ENCODE measurements at places on chromosomes 2 and 18. TPM values are rescaled to one million over a fixed set of nuclear protein-coding genes. Genes with fewer than 3 reads are reported as not detected.

DNA sequence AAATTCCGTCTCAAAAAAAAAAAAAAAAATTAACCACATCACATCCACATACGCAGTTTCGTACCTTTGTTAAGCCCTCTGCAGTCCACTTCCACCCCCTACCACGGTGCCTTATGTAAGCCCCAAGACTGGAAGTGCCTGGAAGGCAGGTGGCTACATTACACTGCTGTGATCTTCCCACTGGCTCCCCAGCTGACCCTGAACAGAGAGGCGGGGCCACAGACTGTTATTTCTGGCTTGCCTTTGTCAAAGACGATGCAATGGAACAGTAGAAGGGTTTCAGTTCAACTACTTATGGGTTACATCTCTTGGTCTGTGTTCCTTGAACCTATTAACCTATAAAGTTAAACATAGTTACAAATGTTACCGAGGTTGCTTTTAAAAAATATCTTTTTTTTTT is 15.7 kb upstream of the COX7A2L start:
- no peaks in the 10 kb centered on the region for H3K36me3 ChIP-seq
- no peak for DNase-seq
- H3K4me1 ChIP-seq = no peaks in the 10 kb centered on the region
- no peaks in the 10 kb centered on the region for H3K27me3 ChIP-seq
- no peak overlapping the region for H3K4me3 ChIP-seq

- no peaks in the 10 kb centered on the region for H3K4me1 ChIP-seq
- no peak overlapping the region for H3K4me3 ChIP-seq
- no peak overlapping the region for H3K27ac ChIP-seq
- no peaks in the 10 kb centered on the region for H3K36me3 ChIP-seq
Observed at GRCh38 chr2:226508683-226509082, 290.9 kb downstream of the IRS1 start.

RUFY4 gene
- total RNA-seq = 0.22 TPM

DNA sequence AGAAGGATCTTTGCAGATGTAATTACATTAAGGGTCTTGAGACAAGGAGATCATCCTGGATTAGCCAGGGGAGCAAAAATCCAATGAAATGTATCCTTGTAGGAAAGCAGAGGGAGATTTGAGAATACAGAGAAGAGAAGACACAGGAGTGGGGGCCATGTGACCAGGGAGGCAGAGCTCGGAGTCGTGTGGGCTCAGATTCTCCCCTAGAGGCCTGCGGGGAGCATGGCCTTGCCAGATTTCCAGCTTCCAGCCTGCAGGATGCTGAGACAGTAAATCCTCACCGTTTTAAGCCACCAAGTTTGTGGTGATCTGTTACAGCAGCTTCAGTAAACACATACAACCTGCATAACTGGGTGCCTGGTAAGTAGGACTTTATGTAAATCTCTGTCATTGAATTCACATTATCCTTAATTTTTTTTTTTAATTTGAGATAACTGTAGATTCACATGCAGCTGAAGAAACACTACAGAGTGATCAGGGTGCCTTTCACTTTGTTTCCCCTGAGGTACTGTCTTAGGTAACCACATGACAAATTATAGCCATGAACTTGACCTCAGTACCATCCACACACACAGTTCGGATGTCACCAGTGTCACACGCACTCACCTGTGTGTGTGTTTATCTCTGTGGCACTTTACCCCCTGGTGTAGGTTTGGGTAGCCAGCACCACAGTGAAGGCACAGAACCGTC is 138.4 kb upstream of the HDAC4 start:
- H3K4me3 ChIP-seq = no peak overlapping the region
- H3K27ac ChIP-seq = no peak overlapping the region
- H3K36me3 ChIP-seq = no peaks in the 10 kb centered on the region
- no peaks in the 10 kb centered on the region for H3K4me1 ChIP-seq

DNA sequence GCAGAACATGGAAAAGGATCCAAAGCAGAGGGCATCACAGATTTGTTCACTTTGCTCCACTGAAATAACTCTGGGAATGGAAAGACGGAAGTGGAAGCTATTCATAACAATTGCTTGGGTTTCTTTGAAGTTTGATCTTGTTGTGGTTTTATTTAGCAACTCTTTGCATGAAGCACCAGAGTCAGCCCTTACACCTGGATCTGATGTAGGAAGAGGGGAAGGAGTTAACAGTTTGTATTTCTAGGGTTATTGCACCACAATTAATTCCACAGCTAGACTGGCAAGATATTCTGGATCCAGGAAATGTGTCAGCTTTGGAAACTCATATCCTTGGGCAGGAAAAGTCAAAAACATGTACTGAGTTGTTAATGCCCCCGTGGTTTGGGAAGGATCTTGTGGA is 1143.4 kb downstream of the CNTNAP5 start:
- H3K36me3 ChIP-seq = no peaks in the 10 kb centered on the region
- no peak overlapping the region for H3K27ac ChIP-seq
- H3K4me3 ChIP-seq = no peak overlapping the region
- H3K27me3 ChIP-seq = no peaks in the 10 kb centered on the region

DNA sequence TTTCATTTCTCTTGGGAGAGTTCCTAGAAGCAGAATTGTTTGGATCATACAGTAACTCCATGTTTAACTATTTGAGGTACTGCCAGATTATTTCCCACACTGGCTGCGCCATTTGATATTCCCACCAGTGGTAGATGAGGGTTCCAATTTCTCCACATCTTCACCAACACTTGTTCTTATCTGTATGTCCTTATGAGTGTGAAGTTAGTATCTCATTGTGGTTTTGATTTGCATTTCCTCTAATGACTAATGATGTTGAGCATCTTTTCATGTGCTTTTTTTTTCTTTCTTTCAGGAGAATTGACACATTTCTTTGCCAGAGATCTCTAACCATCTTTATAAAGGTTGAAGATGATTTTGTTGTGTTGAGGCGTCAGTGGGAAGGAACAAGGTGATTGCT is 4.1 kb upstream of the MGAT5 start:
- peaks cover 47% of the 10 kb centered on the region for H3K4me1 ChIP-seq
- H3K4me3 ChIP-seq = no peak overlapping the region
- DNase-seq = no peak
- peaks cover 4% of the 10 kb centered on the region for H3K36me3 ChIP-seq
- no peak overlapping the region for H3K27ac ChIP-seq

SERPINB11 gene
- total RNA-seq = 12.8 TPM

EML6 gene
- 6.8 TPM for total RNA-seq

DNA sequence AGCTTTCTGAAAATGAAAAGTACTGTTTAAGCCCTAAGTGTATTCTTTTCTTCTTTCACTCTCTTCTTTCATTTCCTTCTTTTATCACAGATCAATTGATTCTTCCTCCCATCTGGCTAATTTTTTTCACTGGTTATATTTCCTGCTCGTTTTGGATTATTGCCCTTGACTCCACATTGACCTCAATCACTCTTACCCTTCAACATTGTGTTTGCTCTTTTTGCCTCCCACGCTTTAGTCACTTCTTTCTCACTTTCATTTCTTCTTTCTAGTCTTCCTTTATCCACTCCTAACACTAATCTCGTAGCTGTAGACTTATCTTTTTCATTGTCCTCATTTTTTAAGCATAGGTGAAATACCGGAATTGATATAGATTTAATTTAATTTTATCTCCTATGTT is 320.3 kb upstream of the VRK2 start:
- no peaks in the 10 kb centered on the region for H3K4me1 ChIP-seq
- H3K27me3 ChIP-seq = no peaks in the 10 kb centered on the region
- no peak overlapping the region for H3K4me3 ChIP-seq
- H3K27ac ChIP-seq = no peak overlapping the region
- no peak for DNase-seq

DNA sequence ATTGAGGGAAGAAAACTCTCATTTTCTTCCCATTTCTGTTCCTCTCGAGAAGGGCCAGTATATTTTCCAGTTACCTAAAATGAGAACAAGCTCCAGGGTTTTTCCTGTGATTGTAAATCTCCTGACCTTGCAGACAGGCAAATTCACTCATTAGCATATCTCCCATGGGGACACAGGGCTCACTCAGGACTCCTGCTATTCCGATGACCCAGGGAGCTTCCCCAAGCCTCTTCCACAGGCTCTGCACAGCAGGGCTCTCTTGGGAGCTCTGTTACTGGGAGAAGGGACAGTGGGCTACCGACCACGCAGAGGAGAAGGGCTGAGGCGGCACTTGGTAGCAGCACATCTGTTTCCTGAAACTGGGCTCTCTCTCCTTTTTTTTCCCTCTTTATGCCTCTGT is 135.2 kb upstream of the CAPN13 start:
- H3K4me3 ChIP-seq = no peak overlapping the region
- H3K27me3 ChIP-seq = no peaks in the 10 kb centered on the region
- DNase-seq = no peak
